ENCODE measurements at places on chromosomes 7 and 10. TPM values are rescaled to one million over a fixed set of nuclear protein-coding genes. Genes with fewer than 3 reads are reported as not detected.

The CUX1 gene
- 91.3 TPM for total RNA-seq

The TMEM26 gene
- total RNA-seq = not detected

The PTPRE gene
- 38.1 TPM for total RNA-seq

The ITIH5 gene
- total RNA-seq = 28.4 TPM

The ACTL6B gene
- total RNA-seq = not detected

The SLIT1 gene
- 1.8 TPM for total RNA-seq

DNA sequence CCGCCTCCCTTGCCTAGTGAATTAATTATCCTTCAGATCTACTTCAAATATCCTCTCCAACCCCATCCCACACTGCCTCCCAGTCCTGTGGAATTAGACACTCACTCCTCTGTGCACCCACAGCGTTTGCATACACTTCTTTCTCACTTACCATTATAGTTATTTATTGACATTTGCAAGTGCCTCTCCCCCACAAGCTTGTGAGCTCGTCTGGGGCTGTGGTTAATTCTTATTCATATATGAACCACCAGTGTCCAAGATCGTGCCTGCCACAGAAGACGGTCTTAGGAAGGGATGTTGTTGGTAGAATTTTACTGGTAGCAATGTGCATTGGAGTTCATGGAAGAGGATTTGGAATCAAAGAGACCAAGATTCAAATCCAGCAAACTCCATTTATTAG is 68.1 kb upstream of the AOAH start:
- DNase-seq = no peak

DNA sequence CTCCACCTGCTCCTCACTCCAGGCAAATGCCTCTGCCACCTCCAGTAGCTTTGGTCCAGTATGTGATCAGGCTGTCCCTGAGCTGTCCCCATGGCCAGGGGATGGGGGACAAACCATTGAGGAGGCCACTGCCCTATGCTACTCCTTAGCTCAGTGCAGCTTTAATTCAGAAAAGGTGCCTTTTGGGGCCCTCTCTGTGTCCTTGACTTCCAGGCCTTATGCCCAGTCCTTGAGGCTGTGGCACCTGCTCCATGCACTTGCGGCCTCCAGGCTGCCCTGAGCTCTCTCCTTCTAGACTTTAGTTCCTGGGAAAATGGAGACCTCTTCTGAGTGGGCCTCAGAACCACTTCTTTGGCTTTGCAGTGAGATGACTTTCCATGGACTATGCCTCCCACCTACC is 650.8 kb upstream of the CELF2 start:
- DNase-seq = no peak

GRCh38 chr7:76211216-76211615 is 9.5 kb downstream of the SRRM3 start:
- no peak for DNase-seq

- no peak for DNase-seq
Measured at GRCh38 chr7:37234928-37235327, 213.7 kb downstream of the ELMO1 start.

DNA sequence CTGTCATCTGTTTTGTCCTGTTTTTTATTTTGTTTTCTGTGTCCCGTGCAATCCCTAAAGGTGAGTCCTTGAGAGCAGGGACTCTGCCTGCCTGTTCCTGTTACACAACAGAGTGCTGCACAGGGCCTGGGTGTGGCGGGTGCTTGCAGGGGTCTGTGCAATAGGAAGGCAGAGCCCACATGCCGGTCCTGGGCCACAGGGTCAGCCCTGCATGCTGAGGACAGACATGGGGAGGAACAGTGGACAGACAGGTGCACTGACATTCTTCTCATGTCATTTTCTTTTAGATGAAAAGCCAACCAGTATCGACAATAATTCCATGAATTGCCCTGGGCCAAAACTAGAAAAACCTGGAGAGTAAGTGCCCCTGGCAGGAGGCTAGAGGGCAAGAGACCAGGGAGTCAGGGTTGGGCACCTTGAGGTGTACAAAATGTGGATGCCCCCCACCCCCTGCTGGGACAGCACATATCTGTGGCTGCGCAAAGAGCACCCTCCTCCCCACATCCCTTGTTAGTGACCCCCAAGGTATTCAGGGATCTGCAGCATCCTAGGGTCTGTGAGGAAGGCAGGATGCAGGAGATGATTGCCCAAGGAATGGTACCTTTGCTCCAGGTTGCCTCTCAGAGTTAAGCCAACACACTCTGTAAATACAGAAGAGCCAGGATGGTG is 19.9 kb downstream of the ANTXRL start:
- no peak for DNase-seq

GRCh38 chr10:89789188-89789877 is 87.9 kb downstream of the KIF20B start:
- DNase-seq = no peak

DNA sequence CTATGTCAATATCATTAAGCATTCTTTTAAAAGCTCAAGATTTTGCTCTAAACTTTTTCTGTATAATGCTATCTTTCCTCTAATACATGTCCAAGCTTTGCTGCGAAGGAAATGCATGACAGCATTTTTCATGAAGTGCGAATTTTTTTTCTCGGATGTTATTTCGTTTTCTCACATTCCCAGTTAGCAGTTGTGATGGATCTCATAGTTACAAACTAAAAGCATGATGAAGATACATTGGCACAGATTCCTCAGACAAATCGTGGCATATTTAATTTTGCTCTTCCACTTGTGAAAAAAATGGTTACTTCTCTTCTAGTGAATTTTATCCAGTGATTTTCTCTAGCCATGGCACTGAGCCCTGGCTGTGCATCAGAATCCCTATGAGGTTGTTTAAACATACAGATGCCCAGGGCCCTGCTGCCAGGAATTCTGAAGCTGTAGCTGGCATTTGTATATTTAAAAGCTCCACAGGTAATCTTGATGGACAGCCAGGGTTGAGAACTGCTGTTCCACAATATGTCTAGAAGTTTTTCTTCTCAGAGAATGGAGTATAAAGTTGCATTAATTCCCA is 299.8 kb upstream of the NEBL start:
- DNase-seq = no peak

- DNase-seq = no peak
Measured at GRCh38 chr10:84543948-84544347, 215.6 kb downstream of the CCSER2 start.

DNA sequence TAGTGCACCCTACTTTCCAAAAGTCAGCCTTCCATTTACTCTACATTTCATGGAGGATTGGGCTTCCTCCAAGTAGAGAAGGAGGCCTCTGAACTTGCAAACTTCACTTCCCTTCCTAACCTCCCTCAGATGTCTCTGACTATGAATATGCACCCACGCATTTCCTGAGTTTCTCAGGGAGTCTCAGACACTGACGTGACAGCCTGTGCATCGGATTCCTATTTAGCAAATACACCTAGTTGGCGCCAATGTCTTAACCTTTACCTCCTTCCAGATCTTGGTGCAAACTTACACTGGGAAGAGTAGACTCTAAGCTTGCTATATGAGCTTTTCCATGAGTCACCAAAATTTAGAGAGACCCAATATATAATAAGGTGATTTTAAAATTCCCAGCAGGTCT is 920.1 kb upstream of the AUTS2 start:
- DNase-seq = no peak

GRCh38 chr10:10996966-10997620 is 20.6 kb upstream of the CELF2 start:
- DNase-seq = no peak

- no peak for DNase-seq
Measured at GRCh38 chr10:42926843-42927242, 144.2 kb downstream of the BMS1 start.

DNA sequence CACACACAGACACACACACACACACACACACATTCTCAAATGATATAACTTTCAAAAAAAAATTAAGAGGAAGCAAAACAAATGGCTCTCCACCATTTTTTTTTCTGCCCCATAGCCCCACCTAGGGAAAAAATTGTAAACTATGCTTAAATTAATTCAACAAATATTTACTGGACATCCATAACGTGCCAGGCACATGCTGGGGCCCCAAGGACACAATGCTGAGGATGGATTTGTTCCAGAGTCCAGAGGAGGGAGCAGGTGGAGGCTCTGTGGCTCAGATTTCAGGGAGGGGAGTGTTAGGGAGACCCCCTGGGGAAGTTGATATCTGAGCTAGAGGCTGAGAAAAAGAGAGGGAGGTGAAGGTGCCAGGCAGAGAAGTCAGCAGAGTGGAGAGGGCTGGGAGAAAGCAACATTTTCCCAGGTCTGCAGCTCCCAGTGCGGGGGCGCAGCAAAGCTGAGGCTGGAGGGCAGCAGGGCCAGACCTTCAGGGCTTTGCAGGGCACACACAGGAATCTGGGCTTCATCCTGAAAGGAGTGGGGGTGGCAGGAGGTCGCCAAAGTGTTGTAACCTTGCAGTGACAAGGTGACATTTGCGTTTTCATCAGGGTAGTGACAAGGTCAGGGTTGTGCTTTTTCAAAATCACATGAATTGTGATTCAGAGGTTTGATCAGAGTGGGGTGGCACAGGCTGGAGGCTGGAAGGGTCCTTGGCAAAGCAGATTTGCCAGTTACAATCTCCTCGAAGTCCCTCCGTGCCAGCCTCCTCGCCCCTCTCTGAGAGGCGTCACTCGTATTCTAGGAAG is 261.6 kb downstream of the WDR11 start:
- no peak for DNase-seq

GRCh38 chr7:72403458-72404076 is 8.6 kb downstream of the CALN1 start:
- DNase-seq = no peak

DNA sequence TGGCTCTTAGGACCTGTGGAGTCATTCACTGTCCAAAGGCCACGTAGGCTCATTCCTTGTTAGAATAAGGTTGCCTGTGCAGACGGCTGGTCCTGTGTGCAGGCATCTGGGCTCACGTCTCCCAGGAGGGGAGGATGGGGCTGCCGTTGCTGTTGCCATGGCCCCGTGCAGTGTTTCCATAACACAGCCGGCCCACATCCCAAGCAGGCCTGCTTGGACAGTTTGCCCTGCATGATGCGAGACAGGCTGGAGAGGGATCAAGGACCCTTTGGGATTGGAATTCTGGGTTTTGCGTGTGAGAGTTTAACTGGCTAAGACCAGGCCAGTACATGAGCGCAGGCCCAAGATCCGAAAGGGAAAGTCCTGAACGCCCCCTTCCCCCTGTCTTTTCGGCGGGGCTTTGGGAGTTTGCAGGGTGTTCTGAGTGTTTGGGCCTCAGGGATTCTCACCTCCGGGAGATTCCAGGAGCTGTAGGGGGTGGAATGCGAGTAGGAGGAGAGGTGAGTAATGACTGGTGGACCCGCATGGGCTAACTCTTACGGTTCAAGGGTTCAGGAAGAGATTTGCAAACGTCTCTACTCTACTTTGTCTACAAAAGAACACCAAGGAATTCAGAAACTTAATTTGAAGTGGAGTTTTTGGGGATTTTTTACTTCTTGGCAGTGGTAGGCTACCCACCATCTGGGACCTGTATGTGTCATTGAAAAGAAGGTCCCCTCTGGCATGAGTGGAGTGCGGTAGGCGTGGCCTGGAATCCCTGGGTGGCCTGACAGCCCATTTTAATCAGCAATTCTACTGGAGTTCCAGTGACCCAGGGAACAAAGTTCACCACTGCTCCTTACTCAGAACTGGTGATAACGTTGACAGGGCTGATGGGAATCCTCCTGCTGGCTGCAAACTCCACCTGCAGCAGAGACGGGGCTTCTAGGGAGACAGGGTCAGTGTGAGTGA is 125.4 kb downstream of the ITIH5 start:
- DNase-seq = no peak

- DNase-seq = no peak
Measured at GRCh38 chr7:134699899-134700298, 53.2 kb downstream of the BPGM start.

DNA sequence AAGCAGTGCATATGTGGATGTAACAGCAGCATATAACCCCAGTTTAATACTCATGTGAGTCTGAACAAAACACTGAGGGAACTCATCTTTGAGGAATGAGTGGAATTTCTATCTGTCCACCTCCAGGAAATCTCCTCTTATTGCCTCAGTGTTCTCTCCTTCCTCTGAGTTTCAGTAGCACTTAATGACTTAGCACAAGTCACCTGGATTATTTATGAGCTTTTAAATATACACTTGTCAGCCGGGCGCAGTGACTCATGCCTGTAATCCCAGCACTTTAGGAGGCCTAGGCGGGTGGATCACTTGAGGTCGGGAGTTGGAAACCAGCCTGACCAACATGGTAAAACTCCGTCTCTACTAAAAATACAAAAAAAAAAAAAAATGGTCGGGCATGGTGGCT is 4.3 kb downstream of the LRRC20 start:
- DNase-seq = no peak

GRCh38 chr10:37344413-37344812 is 219.0 kb downstream of the ANKRD30A start:
- DNase-seq = no peak

DNA sequence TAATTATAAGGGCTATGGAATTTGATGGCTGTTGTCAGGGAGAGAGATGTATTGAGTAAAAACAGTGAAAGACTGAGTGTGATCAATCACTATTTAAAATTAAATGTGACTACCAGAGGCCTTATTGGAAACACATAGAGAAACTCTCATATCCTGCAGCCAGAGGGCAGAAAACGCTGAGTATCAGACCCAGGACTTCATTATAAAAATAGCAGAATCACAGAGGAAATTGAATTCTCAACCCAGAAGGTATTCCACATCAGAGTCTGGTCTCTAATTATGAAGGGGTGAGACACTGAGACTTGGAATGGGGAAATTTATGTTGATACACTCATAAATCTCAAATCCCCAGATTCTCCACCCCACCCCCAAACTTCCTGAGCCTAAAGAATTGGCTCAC is 69.5 kb upstream of the IL6 start:
- no peak for DNase-seq

GRCh38 chr7:99030951-99031350 is 113.0 kb downstream of the SMURF1 start:
- peak; percentile 60 for DNase-seq

DNA sequence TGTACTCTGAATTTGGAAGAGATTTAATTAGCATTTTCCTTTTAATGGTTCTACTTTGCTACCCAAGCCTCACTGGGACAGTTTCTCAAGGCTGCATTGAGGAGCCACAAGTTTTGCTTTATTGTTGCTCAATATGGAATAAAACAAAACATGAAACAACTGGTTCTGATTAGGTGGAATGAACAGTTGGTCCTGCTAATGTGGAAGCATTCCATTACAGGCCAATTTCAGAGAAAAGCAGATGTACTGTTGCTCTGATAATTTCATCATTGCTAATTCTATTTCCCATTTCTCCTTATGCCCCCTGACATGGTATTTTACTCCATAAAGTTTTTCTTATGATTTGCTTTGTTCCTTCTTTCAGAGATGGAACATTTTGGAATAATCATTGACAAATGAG is 66.0 kb upstream of the PAPSS2 start:
- DNase-seq = no peak

GRCh38 chr10:97612386-97612785 is 20.9 kb downstream of the MORN4 start:
- no peak for DNase-seq
